ENCODE measurements at places on chromosomes 16 and 17.
A peak's percentile ranks its signal among the peaks of the same experiment; 100 is the strongest.

DNA sequence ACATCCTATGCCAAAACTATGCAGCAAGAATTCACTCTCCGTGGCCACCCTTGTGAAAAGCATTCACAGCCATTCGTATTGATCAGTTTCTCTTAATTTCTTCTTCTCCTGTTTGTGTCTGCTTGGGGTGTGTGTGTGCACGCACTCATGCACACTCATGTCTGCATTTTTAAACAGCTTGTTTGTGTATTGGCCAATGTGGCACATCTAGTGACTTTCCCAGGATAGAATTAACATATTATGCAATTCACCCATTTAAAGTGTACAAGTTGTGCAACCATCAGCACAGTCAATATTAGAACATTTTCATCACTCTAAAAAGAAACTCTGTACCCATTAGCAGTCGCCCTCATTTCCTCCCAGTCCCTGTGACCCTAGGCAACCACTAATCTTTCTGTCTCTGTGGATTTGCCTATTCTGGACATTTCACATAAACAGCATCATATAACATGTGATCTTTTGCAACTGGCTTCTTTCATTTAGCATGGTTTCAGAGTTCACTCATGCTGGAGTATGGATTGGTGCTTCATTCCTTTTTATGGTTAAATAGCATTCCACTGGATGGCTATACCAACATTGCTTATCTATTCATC lies 20.1 kb downstream of the IRX3 start:
- DNase-seq: no peak

DNA sequence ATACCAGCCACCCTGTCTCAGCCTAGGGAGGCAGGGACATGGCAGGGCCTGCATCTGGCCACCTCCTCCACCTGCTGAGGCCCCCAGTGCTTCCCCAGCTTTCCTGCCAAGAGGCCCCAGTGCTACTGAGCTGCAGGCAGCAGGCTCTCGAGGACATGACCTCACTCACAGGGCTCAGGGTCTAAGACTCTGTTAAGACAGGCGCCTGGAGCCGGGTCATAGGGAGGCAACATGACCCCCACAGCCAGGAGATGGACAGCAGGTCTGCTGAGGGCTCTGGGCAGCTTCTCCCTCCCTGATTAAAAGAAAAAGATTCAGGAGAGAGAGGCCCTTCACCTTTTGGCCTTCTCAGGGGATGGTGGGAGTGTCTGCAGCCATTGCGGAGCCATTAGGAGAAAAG lies 23.2 kb upstream of the FASN start:
- DNase-seq: no peak

GRCh38 chr16:72961115-72961832 lies 86.7 kb downstream of the ZFHX3 start:
- DNase-seq: peak; percentile 54

DNA sequence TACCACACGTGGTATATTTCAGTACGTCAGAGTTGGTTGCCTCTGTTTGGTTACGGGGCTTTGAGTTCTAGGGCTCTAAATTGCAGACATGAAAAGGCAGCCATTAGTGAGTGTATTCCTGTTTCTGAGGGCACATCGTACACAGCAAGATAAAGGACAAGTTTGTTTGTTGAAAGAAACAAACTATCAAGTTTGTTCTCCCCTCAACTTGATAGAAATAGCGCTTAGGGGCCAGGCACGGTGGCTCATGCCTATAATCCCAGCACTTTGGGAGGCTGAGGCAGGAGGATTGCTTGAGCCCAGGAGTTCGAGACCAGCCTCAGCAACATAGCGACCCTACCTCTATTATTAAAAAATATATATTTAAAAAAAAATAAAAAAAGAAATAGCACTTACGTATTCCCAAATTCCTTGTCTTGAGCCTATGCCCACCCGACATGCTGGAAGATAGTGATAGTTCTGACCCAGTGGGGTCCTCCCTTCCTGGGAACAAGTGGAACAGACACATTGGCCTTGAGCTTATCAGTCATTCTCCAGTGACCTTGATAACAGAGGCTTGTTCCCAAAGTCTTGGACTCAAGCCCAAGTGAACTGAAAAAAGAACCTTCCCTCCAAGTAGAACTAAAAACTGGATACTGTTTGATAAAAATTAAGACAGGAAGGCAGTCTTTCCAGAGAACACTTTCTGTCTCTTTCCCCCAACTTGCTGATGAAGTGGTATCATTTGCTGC lies 139.9 kb upstream of the CACNG3 start:
- no peak for DNase-seq

- DNase-seq: peak; percentile 82
Observed at GRCh38 chr17:41710472-41711090, 1.6 kb upstream of the GAST start.

DNA sequence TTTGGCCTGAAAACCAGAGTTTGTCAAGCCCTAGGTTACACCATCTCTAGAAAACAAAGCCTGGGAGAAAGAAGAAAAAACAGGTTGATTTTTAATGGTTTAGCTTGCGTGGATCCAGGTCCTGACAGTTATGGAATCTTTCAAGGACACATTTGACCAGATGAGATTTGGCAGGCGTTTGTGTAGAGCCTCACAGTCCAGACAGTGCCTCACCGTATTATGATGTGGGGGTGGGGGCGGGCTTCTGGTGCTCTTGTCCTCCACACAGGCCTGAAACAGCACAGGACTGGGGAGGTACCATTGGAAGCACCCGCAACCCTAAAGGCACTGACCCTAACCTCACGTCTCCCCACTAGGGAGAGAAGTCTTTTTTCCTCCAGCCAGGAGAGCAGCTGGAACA lies 19.6 kb downstream of the MVP start:
- DNase-seq: no peak

- no peak for DNase-seq
Observed at GRCh38 chr16:27500801-27501200, 48.9 kb downstream of the GTF3C1 start.

- DNase-seq: no peak
Observed at GRCh38 chr17:80105762-80106161, 4.4 kb downstream of the GAA start.

DNA sequence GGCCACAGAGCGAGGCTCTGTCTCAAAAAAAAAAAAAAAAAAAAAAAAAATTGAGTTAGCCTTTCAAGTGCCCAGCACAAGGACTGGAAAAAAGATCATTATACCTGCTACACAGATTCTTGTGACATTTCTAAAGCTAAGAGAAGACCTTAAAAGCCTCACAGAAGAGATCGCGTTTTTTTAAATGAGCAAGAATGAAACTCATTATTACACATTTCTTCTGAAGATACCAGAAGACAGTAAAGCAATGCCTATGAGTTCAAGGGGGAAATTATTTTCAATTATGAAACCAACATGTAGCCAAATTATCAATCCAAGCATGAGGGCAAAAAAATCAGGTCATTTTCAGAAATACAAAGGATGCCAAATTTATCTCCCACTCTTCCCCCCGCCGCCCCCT lies 56.8 kb downstream of the MED13 start:
- DNase-seq: no peak

GRCh38 chr16:75372236-75372856 lies 61.0 kb downstream of the CFDP1 start:
- DNase-seq: no peak

DNA sequence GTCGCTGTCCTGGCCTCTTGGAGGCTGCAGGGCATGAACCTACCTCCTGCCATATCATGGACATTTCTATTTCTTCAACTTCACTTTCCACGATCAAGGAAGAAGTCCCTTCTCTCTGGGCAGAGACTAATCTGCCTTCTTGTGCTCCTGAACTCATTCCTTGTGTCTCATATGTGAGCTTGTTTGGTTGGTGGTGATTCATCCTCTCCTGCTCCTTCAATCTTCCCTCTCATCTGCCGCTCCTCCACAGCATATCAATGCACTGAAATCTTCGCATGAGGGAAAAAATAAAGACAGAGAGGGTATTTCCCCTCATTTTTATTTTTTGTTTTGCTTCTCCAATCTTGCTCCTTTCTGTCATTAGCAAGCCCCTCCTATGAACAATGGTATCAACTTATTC lies 571.7 kb upstream of the GOT2 start:
- DNase-seq: no peak

DNA sequence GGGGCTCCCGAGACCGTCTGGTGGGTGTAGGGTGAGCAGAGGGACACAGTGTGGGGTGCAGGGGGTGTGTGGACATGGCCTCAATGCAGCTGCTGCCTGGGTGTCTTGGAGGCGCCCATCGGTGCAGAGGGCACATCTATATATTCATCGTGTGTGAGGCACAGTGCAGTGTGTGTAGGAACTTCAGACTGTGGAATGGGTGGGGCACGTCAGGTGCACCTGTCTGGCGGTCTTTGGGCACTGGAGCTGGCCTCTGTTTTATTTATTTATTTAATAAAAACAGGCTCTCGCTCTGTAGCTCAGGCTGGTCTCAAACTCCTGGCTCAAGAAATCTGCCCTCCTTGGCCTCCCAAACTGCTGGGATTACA lies 16.8 kb downstream of the LASP1 start:
- no peak for DNase-seq

GRCh38 chr17:57987581-57988300 lies at the start of gene VEZF1:
VEZF1 (minus strand) TSS chr17:57988254; CDS start chr17:57988111, 143 bp downstream.
- DNase-seq: peak; percentile 78

- no peak for DNase-seq
Observed at GRCh38 chr17:8287651-8288335, 677 bp upstream of the RANGRF start.

DNA sequence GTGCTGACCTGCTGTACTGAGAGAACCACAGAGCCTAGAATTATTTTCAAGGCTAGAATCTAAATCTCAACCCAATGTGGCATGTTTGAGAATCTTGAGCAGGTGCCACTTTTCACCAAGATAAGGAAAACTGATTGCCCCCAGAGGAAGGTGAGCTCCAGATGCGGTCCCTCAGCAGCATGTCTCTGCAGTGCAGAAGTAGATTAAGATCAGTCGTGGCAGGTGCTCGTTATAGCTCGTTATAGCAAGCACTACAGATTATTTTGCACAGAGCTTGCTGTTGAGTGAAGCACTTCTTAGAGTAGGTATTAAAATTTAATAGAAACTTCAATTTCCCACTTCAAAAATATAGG lies 176.0 kb downstream of the AATF start:
- no peak for DNase-seq

DNA sequence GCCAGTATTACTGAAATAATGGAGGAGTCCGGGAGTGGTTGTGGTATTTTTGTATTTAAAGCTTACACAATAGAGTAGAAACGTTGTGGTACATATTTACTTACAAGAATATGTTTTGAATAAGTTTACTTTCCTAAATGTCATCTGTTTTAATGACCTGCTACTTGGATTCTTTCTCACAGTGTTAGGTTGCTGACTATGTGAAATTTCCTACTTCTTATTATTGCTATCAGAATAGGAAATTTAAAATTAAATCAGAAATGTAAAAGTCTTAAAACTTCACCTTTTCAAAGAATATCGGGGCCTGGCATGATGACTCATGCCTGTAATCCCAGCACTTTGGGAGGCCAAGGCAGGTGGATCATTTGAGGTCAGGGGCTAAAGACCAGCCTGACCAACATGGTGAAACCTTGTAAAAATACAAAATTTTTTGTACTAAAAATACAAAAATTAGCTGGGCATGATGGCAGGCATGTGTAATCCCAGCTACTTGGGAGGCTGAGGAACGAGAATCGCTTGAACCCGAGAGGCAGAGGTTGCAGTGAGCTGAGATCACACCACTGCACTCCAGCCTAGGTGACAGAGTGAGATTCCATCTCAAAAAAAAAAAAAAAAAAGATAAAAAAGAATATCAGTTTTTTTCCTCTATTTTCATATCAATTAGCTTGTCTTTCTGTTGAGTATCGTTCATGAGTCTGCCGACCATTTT lies 77.8 kb downstream of the VMP1 start:
- peak; percentile 43 for DNase-seq

DNA sequence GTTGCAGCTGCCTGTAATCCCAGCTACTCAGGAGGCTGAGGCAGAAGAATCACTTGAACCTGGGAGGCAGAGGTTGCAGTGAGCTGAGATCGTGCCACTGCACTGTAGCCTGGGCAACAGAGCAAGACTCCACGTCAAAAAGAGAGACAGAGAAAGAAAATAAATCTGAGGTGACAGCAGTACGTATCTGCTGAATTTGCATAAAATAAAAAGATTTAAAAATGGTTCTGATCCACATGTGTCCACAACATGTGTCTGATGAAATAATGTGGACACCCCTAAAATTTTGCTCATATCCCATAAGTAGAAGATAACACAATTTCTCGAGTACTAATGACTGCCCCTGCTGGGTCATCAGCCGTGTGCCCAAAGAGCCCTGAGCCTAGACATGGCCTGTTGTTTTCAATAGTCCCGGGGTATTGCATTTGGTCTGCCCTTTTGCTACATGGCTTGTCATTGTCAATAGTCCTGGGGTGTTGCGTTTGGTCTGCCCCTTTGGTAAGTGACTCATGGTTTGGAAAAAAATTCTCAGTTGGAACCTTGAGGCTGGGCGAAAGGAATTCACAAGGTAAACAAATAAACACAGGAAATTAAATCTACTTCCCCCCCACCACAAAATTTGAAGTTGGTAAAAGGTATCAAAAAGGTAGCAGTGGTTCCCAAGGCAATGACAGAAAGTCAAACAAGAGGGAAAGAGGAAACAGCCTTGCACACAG lies 434.6 kb upstream of the MAF start:
- peak; percentile 55 for DNase-seq

DNA sequence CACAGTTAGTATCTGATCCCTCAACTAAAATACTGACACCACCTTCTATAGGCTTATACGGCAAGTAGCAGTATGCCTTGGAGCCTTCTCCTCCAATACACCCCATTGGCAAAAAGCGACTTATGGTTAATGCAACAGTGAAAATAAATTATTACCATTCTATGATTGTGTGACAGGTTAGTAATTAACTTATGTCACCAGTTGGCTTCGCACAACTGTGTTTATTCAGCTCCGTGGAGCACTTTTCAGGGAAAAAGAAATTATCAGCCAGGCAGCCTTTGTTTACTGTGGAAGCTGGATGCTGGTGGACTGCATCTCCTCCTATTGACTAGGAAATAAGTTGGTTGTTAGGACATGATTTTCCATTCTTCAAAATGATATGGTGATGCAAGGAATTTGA lies 833.8 kb upstream of the RBFOX1 start:
- DNase-seq: no peak

GRCh38 chr16:65827231-65827630 lies 539.3 kb upstream of the CDH5 start:
- DNase-seq: no peak

- no peak for DNase-seq
Observed at GRCh38 chr17:45692661-45693060, 91.5 kb upstream of the CRHR1 start.

- no peak for DNase-seq
Observed at GRCh38 chr17:43373356-43373755, 25.4 kb upstream of the ARL4D start.

- DNase-seq: no peak
Observed at GRCh38 chr17:59362811-59363205, 31.4 kb downstream of the YPEL2 start.

DNA sequence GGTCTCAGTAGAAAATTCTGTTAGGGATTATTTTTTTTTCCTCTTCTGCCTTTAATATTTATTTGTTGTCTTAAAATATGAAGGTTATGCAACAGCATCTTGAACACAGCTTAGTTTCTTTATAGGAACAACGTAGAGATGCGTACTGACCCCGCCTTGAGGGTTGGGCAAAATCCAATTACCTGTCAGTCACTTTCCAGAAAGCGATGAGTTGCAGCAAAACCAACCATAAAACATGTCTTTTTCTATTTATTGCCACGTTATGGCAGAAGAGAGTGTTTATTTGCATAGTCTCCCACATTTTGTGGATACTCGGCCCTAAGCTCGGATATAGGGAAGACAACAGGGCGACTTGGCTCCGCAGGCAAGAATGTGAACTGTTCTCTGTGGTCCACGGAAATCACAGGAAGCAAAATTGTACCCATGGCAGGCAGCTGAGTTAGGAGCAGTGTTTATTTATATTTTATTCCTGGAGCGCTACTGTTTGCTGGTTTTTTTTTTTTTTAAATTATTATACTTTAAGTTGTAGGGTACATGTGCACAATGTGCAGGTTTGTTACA lies 44.3 kb upstream of the CACNG5 start:
- DNase-seq: no peak

GRCh38 chr16:12166271-12166670 lies 189.7 kb downstream of the SNX29 start:
- no peak for DNase-seq
